NCI-H1417 treated with DMSO at 0.1 percent for 48 hours (cell line): ENCODE measurements at places on chromosomes 12 and 14.

DNA sequence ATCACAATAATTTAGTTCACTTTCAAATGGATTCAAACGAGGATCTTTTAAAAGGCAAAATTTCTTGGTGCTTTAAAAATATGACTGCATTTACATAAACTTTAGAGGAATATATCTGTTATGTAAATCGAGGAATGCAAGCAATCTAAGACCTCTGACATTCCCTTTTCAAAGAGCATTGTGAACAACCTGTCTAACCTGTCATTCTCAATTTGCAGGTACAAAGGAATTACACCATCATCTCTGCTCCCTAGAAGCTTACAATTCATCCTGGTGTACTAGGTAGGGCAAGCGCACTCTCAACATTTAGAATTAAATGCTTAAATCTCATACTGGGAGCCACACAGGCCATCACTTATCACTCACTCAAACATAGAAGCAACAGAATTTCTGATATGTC lies 35.6 kb downstream of the BMP4 start:
- no peak for DNase-seq

GRCh38 chr12:10624605-10625004 lies 11.2 kb upstream of the MAGOHB start:
- no peak for DNase-seq

- DNase-seq: no peak
Measured at GRCh38 chr12:1821805-1822204, 1.4 kb downstream of the LRTM2 start.

DNA sequence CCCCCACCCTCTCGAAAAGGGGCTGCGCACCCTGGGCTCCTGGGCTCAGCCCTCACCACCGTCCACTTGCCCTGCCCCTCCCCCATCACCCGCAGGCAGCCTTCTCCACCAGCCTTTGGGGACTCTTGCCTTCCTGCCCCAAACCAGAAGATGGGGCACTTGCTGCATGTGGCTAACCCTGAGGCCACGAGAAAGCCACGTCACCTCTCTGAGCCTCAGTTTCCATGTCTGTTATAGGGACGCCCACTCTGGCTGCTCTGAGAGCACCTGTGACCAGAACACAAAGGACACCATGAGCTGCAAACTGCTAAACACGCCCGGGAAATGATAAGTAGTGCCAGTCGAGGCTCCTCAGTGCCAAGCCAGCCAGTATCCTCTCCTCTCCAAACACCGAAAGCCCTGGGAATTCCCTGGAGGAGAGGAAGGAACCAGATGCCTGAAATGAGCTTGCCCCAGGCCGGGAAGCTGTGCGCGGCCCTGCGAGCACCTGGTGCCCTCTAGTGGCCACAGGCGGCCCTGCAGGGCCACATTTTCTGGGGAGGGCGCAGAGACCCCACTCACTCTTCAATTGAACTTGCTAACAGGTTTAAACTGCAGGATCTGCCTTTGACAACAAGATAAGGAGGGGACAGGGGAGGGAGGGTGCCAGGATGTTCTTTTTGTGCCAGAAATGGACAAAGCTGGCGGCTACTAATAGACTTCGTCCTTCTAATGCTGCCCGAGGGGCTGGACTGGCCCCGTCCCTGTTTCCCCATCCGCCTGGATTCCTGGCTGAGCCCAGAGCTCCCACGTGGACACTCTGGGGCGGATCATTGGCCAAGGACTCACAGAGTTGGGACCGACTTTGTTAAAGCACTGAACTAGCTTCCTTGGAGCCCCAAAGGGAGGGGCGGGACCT lies 10.2 kb upstream of the SERPINA9 start:
- no peak for DNase-seq

- DNase-seq: no peak
Measured at GRCh38 chr12:80617733-80618132, 89.7 kb upstream of the MYF6 start.

GRCh38 chr14:55228261-55228660 lies 36.9 kb upstream of the DLGAP5 start:
- no peak for DNase-seq

- no peak for DNase-seq
Measured at GRCh38 chr14:71076462-71077092, 169.3 kb downstream of the PCNX1 start.

GRCh38 chr12:51949342-51950030 lies 2.0 kb upstream of the ACVR1B start:
- DNase-seq: no peak

GRCh38 chr12:50555471-50555885 lies 50.7 kb downstream of the DIP2B start:
- no peak for DNase-seq

GRCh38 chr14:81276073-81277069 lies 55.6 kb upstream of the GTF2A1 start:
- DNase-seq: no peak

DNA sequence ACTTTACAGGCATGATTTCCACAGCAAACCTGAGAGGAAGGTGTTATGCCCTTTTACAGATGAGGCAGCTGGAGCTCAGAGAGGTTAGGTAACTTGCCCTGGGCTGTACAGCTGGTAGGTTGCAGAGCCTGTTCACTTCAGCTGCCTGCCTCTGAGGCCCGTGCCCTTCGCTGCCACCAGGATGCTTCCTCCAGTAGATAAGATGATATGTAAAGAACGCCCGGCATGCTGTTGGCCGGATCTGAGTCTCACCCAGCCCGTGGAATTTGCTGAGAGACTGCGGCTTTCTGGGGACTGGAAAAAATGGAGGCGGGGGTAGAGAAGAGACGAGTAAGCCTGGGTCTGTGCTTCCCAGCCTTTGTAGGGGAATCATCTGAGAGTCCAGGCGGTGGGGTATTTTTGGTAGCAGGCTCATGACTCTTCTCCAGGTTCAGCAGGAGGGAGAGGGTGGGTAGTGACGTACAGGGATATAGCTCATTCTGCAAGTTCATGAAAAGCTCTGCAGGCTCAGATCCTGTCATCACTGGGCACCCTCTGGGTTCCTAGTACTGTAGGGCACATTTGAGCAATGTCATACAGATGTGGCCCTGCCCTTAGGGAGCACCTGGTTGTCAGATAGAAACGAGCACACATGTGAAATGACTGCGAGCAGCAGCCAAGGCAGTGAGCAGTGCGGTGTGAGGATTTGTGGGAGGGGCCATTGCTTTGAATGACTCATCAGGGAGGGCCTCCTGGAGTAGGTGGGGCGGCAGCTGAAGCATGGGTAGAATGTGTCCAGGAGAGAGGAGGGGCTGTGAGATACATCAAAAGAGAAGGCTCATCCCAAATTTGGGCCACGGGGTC lies 159.4 kb downstream of the TSPAN9 start:
- DNase-seq: no peak

DNA sequence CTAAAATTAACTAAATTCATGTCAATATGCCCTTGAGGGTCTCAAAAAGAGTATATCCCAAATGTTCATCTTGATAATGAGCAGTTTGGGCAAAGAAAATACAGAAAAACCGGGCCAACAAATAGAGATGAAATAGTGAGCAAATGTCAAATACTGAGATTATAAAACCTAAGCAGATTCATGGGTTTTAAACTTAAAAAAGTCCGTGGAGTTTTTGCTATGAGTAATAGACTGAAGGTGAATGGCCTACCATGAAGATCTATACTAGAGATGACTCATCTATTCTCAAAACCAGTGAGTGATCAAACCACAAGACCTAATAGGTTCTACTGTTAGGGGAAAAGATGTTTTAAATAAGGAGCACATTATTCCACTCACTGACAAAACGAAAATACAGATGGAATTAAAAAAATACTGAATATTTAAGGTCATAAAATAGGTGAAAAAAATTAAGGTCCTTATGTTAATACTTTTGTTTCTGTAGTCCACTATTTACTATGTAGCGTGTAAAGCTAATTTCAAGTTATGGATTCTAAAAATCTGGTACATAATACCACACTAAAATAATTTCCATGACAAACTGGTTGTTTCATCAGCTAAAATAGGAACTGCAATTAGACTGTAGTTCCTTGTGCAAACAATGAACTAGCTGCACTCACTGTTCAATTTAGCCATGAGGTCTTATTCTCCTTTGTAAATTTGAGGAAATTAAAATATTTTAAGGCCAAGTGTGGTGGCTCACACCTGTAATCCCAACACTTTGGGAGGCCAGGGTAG lies 5.0 kb downstream of the HNRNPC start:
- no peak for DNase-seq

DNA sequence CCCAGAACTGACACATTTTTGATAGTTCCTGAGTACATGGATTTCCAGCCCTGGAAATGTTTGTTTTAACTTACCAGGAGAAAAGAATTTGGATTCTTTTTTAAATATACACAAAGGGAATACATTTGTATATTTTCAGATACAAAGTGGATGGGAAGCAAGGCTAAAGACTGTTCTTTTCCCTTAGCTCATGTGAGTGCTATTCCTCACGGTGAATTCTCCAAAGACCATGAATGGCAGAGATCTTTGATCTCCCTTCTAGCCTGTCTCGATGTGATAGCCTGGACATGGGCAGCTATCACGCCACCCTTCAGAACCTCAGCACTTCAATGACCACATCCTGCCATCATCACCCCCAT lies 91.3 kb downstream of the DPF3 start:
- DNase-seq: no peak

- no peak for DNase-seq
Measured at GRCh38 chr12:14605401-14605989, 37.8 kb upstream of the PLBD1 start.

DNA sequence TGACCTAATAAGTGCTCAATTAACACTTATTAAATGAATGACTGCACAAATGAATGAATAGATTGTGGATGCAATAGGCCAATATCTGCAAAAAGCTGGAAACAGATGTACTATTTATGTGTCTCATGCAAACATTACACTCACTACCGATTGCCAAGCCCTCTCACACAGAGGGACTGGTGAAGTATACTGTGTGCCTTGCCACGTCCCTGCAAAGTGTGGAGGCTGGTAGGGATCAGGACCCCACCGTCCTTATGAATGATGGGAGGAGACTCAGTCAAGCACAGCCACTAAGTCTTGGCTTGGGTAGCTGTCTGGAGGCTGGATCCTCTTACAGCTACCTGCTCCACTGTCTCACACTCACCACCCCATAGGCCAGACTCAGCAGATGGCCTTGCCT lies 3.9 kb upstream of the TUNAR start:
- DNase-seq: no peak

DNA sequence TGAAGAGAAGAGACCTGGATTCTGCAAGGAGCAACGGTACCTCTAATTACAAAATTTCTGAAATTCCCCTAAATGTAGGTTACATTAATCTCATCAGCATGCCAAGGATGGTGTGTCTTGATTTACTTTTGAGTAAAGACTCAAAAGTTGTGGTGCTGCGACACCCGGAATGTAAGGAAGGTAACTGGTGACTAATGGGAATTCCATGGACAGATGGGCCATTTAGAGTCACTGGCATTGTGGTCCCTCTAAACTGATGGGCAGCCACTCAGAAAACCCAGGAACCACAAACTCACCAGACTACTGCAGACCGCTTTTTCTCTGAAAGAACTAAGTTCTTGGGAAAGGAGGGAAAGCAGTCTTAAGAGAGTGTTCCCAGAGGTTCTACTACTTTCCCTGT lies 32.8 kb downstream of the GRIN2B start:
- no peak for DNase-seq

DNA sequence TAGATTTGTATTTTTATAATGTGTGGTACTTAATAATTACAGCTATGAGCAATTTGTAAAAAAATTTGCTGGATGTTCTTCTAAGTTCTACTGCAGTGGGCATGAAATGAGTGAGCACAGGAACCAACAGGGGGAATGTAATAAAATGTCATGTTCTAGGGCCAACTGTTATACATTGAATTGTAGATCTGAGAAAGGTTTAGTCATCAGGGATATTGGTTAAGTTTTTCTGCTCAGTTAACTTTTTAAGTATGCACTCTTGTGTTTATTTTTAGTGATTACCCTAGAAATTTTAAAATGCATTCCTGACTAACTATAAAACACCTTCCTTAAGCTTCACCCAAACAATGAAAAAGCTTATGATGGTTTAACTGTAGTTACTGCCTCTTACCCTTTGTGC lies 101.8 kb downstream of the CAND1 start:
- DNase-seq: no peak

DNA sequence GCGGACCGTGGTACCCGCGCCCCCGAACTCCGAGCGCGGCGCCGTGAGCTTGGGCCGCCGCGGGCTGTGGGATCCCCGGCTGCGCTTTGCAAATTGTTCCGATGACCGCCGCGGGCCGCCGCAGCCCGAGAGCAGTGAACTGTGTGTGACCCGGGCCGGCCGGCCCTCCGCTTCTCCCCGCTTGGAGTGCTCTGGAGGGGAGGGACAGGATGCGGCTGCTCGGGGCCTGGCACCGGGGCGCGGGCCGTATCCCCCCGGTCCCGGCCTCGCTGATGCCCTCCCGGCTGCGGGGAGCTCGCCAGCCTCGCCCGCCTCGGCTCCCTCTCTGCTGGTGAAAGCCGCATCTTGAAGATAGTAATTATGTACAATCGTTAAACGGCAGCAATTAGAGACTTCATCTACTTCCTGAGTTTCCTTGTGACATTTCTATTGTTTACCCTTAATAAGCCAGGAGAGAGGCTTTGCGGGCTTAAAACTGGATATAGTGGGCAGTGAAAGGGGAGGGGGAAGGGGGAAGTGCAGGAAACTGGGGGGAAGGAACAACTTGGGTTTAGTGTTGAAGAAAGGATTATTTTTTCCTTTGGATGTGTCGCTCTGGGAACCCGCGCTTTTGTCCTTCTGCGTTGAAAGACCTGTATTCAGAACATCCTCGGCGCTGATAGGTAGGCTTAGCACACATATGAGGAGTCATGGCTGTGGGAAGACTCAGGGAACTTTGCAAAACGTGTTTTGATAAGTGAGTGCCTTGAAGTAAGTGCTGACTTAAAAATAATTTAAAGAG lies 1.2 kb downstream of the PELI2 start:
- DNase-seq: no peak

DNA sequence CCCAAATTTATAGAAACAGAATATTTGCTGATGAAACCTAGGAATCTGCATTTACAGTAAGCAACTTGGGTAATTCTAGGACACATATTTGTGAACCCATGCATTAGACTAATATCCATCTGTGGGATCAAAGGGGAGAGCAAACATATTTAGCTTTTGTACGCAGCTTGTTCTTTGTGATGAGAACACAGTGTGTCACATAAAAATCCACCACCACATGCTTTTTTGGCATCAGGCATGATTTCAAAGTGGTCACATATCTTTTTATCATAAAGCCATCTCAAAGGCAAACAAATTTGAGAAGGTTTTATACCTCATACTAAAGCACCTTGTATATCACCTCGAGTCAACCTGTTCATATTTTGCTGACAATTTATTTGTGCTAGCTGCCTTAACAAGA lies 15.7 kb downstream of the DNAL1 start:
- DNase-seq: no peak

GRCh38 chr14:20866963-20867362 lies 24.2 kb upstream of the RNASE3 start:
- no peak for DNase-seq
